ENCODE measurements at places on chromosomes 1 and 21.

GRCh38 chr1:26440259-26440658 is 8.1 kb downstream of the DHDDS start:
- no peak for DNase-seq

- DNase-seq, result no peak
Observed at GRCh38 chr1:43573066-43573800, 42.5 kb downstream of the PTPRF start.

- no peak for DNase-seq
Observed at GRCh38 chr1:159266832-159267231, 35.3 kb upstream of the FCER1A start.

GRCh38 chr1:22780696-22781095 is 70.1 kb downstream of the EPHB2 start:
- DNase-seq, result no peak

- DNase-seq, result peak; percentile 26
Observed at GRCh38 chr1:5637171-5637570, 355.1 kb downstream of the NPHP4 start.

DNA sequence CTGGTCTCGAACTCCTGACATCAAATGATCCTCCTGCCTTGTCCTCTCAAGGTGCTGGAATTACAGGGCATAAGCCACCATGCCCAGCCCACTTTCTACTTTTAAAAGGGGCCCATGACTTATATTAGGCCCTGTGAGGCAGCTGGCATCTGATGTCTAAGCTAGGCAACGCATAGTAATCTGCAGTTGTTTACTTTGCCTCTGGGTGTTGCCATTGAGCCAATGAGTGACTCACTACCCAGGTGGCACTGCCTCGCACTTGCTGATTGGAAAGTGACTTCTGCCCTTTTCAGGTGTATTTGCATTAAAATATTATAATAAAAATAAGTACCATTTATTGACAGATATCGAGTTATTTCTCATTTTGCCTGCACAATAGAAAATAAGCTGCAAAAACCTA is 84.9 kb downstream of the KIF14 start:
- DNase-seq, result no peak

DNA sequence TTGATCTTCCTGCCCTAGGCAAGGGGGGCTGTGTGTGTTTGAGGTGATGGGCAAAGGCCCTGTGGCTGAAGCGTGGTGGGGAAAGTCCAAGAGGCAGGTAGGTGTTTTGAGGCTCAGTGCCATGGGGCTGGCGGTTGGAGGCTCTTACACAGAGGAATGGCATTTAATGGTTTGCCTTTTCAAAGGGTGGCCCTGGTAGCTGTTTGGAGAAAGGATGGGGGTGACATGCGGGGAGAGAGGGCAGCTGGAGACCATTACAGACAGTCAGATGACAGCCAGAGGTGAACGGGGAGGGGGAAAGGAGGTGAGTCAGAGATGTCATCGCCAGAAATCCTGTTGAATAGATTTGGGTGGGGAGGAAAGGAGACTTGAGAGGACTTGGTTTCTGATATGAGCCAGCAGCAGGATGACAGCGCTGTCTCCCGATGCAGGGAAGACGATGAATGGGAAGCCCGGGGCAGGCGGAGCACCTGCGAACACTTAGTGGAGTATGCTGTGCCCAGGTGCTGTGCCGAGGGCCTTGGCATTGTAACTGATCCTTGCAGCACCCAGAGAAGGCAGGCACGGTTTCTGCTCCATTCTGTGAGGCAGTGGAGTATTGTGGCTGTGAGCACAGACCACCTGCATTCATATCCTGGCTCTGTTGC is 56.3 kb downstream of the MAN1C1 start:
- no peak for DNase-seq

GRCh38 chr1:101738475-101738874 is 258.3 kb downstream of the OLFM3 start:
- no peak for DNase-seq

GRCh38 chr1:204268101-204268500 is 54.3 kb upstream of the GOLT1A start:
- no peak for DNase-seq
